ENCODE measurements at places on chromosomes 3 and 15. TPM values are rescaled to one million over a fixed set of nuclear protein-coding genes. Genes with fewer than 3 reads are reported as not detected.

DNA sequence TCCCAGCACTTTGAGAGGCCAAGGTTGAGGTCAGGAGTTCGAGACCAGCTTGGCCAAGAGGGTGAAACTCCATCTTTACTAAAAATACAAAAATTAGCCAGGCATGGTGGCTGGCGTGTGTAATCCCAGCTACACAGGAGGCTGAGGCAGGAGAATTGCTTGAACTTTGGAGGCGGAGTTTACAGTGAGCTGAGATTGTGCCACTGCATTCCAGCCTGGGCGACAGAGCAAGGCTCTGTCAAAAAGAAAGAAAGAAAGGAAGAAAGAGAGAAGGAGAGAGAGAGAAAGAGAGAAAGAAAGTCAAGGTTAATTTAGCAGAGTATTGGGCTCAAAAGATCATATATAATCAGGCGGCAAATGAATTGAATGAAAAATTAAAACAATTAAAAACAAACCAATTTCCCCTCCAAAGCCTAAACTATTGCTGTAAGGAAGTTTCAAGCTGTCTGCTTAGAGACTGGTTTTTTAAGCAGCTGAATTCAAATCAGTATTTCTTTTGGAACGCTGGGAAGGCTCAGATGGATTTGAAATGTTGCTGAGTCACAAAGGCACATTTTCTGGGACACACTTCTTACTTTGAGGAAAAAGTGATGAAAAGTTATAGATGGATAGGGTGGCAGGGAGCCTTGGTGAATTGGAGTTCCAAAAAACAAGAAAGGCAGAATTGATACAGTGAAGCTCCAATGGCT, 81.3 kb upstream of the BHLHE40 start:
- DNase-seq, result no peak

DNA sequence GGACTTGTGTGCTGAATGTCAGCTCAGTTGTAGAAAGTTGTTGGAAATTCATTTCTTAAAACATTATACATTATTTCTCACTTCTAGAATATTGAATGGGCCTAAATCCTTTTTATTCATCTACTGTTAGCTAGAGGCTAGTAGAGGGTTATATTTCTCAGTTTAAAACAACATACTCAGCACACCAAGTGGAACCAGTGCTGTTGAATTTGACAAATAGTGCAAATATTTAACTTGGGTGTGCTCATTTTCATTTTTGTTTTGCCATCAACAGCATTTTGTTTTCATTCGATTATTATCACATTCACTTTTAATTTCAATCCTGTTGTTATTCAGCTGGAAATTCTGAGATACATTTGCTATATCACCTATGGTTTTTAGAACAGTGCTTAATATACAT, 269.4 kb upstream of the PEX5L start:
- no peak for DNase-seq

DNA sequence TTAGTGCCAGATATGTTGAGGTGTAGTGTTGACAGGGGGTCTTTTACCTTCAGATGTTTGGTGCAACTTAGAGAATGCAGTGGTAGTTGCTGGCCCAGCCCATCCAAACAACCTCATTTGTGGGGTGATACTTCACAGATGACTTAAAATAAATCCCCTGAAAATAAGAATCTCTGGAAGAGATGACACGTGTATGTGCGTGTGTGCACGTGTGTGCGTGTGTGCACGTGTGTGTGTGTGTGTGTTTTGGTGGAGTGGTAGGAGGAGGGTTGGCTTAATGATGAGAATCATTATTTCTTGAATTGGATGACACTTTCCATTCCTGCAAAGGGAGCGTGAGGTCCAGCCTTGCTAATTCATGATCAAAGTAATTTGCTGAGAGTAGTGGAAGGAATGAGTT, 31.9 kb downstream of the SNRPN start:
- DNase-seq, result no peak

DNA sequence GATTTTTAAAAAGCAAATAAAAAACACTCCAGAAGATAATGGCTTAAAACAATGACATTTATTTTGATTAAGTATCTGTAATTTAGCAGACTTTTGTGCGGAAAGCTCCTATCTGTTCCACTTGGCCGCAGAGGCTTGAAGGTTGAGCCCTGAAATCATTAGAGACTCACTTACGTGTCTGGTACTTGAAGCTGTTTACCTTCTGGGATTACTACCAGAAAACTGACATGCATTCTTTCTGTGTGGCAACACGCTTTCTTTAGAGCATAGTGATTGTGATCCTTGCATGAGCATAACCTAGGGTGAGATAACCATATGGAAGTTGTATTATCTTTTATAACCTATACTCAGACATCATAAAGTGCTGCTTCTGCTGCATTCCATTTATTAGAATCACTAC, 298.5 kb downstream of the SI start:
- DNase-seq, result no peak

TICRR gene
- 23.6 TPM for total RNA-seq

DNA sequence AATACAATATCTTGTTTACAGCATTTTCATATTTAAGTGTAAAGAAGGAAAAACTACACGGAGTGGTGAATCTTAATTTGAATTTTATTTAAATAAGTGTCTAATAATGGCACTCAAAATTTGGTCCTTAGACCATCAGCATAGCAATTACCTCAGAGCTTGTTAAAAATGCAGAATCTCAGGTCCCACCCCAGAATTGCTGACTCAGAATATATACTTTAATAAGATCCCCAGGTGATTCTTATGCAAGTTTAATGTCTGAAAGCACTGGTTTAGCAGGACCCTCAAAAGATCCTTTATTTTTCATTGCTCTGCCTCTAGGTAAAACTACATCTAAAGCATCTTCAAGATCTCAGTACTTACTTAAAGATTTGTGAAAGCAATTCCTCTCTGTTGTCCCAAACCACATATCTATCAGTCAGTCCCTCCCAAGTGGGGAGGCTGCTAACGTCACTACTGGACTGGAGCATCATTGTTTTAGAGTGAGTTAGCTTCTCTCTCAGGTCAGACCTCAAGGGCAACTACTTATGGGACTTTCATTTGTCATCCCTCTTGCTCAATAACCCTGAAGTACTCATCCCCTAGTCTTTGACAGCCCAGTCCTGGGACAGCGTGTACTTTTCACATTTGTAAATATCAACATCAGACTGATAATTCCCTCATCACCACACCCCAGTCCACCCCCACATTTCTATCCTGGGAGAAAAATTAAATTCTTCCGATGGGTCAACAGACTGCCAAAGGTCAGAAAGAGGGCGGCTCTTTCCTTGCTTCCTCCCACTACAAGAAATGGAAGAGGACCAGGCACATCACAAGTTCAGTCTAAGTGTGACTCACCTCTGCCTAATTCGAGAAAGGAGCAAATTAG, 76.7 kb downstream of the CBLB start:
- no peak for DNase-seq

GOLGA6A gene
- not detected for total RNA-seq

All from PC-9 (cell line).